ENCODE measurements at places on chromosomes 12 and 14.
A peak's percentile ranks its signal among the peaks of the same experiment; 100 is the strongest.

DNA sequence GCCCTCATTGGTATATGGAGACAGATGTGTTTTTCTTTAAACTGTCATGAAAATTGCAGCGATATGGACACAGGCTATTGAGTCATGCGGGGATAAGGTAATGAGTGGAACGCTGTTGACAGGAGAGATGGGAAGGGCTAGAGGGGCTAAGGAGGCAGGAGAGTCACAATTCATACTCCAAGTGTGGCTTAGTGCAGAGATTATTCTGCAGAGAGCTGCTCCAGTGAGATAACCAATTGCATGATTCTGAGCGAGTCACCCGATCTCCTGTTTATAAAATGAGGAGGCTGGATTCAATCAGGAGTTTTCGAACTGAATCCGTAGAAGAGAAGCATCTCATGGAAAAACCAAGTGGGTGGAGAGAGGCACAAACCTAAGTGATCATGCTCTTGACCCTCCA lies 106.4 kb upstream of the PLEKHG7 start:
- no peak for DNase-seq

DNA sequence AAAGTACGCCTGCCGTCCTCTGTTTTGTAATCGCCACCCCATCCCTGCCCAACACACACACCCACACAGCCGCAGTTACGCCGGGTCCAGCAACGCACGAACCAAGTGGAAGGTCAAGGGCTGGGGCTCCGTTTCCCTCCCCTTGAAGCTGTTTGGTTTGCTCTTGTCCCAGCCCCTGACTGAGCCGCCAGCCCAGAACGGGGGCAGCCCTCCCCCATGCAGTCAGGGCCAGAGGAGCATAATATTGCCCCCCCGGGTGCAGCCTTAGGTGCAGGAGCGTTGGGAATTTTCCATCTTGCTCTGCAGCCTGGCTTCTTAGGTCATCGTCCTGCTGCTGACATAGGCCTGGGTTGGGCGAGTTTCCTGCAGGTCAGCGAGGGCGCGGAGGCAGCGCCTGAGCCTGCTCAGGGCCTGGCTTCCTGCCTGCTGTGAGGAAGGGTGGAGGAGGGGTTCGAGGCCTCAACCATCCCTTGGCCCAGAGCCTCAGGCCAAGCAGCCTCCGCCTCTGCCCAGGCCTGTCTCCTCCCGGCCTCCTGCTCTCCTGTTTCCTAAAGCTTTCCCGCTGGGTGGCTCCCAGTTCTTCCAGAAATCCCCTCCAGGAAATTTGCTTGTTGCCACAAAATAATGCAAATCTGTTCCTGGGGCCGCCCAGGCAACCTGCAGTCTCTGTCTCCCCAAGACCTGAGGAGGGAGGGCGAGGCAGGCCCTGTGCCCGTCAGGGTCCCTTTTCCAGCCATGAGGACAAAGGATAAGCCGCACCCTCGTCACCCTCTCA lies 44.5 kb downstream of the PSMA6 start:
- DNase-seq = no peak

- DNase-seq = no peak
Observed at GRCh38 chr12:6302621-6303020, 7.9 kb upstream of the PLEKHG6 start.

DNA sequence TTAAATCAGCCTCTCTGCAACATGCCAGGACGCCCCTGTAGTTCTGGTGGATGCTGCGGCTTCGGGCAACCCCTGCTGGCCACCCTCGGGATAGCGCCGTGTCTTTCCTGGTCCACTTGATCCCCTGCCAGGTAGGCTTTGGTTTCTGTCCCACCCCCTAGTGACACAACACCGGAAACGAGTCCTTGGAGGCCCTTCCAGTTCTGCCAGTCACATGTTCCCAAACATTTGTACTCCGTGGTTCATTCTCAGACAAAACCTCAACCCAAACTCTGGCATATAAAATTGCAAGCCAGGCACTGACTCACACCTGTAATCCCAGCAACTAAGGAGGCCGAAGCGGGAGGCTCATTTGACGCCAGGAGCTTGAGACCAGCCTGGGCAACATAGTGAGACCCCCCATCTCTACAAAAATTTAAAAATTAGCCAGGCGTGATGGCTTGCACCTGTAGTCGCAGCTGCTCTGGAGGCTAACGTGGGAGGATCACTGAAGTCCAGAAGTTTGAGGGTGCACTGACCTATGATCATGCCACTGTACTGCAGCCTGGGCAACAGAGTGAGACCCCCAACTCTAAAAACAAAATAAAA lies 37.0 kb downstream of the RASAL1 start:
- peak; percentile 44 for DNase-seq

- DNase-seq = no peak
Observed at GRCh38 chr14:57058319-57058718, 210.4 kb downstream of the EXOC5 start.

- DNase-seq = peak; percentile 29
Observed at GRCh38 chr12:12511895-12512711, 50.6 kb downstream of the DUSP16 start.

DNA sequence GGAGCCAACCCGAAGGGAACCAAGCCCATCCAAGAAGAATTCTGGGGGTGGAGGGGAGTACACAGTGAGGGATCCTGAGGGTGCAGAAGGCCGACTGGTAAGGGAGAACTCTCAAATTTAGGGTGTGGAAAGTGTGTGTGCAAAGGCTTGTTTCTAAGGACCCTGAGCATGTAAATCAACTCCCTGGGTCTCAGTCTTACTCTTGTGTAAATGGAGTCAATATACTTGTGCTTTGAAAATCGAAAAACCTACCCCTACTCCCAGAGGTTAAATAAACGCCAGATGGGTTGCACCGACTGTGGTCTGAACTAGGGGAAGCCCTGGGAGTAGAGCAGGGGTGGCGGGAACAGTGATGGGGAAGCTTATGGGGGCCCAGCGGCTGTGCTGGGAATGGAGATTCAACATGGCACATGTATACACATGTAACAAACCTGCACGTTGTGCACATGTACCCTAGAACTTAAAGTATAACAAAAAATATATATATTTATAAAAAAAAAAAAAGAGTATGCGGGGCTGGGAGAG lies 6.0 kb downstream of the B4GALNT1 start:
- DNase-seq = no peak

DNA sequence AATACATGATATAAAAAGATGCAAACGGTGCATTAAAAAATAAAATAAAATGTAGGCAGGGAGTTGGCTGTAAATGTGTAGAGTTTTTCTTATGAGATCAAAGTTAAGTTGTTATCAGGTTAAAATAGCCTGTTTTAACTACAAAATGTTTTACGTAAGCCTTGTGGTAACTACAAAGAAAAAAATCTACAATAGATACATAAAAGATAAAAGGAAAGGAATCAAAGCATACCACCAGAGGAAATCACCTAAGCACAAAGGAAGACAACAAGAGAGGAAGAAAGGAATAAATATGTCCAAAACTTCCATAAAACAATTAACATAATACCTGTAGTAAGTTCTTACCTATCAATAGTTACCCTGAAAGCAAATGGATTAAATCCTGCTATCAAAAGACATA lies 12.2 kb downstream of the NELL2 start:
- peak; percentile 44 for DNase-seq

- no peak for DNase-seq
Observed at GRCh38 chr12:45350861-45351260, 135.0 kb downstream of the ANO6 start.

- DNase-seq = peak; percentile 24
Observed at GRCh38 chr12:29066011-29066588, 83.0 kb upstream of the FAR2 start.

DNA sequence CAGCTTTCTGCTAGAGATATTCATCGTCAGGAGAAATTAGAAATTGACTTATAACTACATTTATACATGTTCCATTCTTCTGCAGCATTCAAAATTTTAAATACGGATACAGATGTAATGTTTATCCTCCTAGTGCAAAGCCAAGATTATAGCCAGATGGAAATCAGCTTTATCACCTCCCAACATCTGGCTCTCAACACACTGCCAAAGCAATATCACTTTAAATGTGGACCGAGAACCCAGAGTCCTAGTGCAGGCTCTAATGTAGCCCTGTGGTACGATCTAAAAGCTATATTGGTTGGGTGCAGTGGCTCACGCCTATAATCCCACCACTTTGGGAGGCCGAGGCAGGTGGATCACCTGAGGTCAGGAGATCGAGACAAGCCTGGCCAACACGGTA lies 6.5 kb downstream of the MLH3 start:
- DNase-seq = no peak

DNA sequence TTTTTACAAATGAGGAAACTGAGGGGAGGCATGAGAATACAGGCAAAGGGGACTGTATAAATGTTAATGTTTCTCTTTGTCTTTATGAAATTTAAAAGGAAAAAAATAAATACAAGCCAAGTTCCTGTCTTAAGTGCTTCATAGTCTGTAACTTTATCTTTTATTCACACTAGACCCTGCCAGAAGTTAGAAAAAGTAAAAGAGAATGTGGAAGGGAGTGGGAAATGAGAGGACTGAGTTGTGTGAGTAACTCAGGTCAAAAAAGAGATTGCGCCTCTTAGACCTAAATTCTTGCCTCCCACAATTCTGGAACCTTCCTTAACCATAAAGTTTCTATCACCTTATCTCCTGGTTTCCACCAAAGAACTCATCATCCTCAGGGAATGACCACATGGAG lies 141.1 kb downstream of the KICS2 start:
- no peak for DNase-seq

DNA sequence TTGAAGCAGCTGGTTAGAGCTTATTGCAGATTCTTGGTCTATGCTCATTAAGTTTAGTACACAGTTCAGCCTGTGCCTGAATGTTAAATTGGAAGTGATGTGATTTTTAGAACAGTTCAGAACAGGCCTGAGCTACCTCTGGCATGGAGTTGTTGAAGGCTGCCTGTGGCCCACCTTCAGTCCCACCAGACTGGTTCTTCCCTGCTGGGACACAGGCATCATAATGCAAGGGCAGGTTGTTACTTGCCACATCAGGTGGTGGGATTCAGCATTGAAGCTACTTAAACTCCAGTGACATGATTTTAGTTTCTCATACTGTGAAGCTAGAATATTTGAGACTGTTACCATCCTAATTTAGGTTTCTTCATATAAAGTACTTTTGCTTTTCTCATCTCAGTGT lies 49.4 kb downstream of the PROX2 start:
- no peak for DNase-seq

DNA sequence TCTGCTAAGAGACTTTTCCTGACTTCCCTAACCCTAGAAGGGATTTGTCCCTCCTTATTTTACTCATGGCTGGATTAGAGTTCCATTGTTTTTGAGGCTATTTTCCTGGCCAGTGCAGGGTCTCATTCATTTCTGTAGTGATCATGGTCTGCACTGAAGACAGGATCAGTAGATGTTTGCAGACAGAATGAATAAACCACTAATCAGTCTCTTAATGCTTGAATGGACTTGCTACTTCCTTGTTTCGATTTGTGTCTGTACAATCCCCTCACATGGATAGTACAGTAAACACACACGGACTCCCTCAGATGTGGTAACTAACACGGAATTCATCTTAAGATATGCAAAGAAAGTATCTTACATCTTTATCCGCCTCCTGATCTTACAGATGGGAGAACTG lies 102.6 kb upstream of the PRB2 start:
- no peak for DNase-seq

DNA sequence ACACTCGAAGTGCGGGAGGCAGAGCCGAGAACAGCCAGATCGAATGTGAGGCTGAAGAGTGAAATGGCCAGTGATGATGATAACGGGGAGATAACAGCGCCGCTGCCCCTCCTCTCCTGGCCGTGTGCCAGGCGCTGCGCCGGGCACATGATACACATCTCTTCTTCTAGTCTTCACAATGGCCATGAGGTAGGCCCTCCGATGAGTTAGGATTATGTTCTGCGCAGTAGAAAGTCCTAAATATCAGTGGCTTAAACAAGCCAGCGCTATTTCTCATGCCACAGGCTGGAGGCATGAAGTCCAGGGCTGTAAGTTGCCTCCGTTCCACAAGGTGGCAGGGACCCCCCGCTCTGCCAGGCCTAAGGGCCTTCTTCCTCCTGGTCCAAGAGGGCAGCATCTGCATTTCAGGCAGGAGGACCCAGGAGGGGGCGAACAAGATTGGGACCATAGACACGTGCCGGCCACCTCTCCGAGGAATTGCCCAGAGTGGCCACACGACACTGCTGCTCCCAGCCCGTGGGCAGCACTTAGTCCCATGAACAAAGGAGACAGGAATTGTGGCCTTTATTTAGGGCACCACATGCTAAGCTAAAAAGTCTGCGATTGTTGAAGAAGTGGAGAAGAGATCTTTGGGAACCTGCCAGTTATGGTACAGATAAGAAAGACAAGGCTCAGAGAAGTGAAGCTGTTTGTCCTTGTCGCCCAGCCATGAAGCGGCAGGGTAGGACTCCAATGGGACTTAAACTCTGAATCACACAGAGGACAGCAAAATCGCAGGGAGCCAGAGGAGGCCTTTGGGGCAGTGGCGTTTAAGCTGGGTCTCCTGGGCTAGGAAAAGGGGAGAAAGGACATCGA lies 10.9 kb upstream of the HVCN1 start:
- no peak for DNase-seq

- DNase-seq = no peak
Observed at GRCh38 chr12:95439461-95440230, 34.3 kb upstream of the METAP2 start.

DNA sequence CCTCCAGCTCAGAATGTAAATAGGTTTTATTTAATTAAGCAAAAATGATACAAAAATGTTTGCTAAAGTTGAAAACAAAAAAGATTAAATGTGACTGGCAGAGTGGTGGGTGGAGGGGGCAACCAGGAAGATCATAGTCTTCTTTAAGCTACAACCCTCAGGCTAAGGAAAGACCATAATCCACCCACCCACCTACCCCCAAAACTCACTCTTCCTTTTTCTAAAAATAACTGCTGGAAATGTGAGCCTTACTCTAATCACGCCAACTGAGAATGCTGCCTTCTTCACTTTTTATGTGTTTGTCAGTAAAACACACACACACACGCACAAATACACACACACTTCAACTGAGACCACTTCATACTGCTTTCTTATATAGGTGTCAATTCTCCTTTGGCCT lies 230.0 kb upstream of the EGLN3 start:
- no peak for DNase-seq

GRCh38 chr12:8065991-8066594 lies at the start of gene C3AR1:
Gene C3AR1 (minus strand): TSS chr12:8066359. CDS start chr12:8060185, 6,174 bp downstream.
- DNase-seq = peak; percentile 85

DNA sequence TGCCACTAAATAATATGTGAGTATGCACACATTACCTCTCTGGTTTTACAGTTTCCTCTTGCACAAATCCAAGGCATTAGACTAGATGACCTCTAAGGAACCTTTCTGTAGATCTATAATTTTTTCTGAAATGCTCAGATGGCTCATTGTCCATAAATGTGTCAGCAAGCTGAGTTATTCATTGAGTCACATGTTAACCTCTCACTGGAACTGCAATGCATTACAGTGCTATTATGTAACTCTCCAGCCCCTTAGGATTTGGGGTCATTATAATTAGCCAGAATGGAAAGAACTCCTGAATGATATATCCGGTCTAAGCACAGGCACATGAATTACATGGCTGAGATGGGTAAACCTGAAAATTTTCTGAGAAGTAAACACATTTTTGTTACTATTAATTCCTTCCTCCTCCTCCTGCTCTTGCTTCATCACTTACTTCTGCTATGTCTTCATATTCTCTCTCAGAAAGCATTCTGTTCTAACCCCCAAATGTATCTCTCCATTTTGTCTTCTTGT lies 20.3 kb upstream of the DRAM1 start:
- no peak for DNase-seq
